Thoracic aorta (tissue), 2 donors: ENCODE measurements at places on chromosomes 2 and 18.

DNA sequence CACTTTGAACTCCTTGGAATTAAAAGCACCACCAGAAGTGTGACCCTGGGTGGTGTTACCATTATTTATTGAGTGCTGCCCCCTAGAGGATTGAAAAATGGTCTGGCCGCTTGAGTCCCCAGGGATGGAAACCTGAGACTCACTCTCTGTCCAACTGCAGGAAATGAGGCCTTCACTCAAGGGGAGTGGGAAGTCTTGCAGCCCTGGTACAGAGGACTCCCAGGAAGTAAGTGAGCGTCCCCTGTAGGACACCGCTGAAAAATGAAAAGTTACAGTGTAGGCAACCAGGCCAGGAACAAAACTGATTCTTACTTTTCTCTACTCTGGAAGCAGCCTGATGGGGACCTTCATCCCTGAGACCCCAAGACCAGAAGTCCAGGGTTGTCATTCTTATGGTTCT, 2.2 kb upstream of the NRP2 start:
- DNase-seq = no peak

GRCh38 chr18:74198453-74198852, 50.1 kb downstream of the TIMM21 start:
- DNase-seq = no peak

- no peak for DNase-seq
Observed at GRCh38 chr2:138497294-138497693, 4.3 kb upstream of the SPOPL start.

- no peak for DNase-seq
Observed at GRCh38 chr2:98376996-98377395, 30.7 kb downstream of the CNGA3 start.

DNA sequence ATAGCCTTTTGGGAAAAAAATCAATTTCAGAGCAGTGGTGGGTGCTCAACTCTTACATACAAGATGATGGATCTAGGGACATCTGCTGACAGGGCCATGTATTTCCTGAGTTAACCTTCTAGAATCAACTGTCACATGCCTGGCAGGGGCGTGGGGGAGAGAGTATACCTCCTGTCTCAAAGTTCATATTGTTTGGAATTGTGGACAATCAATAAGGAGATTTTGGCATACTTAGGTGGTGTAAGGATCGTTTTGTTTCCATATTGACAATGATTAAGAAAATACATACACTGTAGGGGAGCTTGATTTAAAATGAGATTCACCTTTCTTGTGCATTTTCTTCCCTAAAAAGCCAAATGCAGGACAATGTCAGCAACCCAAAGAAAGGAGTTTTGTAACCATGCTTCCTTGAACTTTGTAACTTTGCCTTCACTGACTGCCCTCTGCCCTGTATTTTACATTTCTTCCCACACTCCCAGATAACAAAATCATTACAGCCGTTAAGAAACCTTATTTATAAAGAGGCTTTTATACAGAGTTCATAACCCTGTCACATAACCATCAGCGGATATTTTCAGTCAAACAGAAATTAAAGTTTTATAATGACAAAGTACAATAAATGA, 88.4 kb downstream of the MEP1B start:
- no peak for DNase-seq

DNA sequence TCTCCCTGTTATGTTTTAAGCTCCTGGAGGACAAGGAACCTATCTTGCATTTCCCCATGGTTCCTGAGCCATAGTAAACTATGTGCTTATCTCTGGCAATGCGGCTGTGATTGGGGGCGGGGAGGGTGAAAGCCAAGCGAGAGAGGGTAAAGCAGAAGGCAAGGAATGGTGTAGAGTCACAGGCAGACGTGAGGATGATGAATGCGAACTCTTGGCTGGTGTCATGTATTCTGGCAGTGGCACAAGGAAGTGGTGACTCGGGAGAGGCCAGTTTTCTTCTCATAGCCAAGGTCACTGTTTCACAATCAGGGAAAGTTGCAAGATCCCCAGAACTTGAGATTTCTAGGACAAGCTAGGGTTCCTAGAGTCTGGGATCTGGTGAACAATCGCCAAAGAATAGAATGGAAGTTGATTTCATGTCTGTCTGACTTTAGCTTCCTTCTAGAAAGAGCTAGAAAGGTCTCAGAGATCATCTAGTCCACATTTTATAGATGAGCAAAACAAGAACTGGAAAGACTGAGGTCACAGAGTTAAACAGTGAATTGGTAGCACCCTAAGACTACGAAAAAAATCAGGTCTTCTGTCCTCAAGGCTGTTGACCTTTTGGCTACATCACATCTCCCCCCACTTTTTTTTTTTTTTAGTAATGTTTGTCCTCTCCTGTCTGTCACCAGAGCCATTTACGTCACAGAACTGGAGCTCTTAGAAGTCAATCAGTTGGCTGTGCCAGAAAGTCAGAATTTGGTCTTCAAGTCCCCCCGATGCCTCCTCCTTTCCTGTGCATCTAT, 137.0 kb downstream of the BCL11A start:
- no peak for DNase-seq

DNA sequence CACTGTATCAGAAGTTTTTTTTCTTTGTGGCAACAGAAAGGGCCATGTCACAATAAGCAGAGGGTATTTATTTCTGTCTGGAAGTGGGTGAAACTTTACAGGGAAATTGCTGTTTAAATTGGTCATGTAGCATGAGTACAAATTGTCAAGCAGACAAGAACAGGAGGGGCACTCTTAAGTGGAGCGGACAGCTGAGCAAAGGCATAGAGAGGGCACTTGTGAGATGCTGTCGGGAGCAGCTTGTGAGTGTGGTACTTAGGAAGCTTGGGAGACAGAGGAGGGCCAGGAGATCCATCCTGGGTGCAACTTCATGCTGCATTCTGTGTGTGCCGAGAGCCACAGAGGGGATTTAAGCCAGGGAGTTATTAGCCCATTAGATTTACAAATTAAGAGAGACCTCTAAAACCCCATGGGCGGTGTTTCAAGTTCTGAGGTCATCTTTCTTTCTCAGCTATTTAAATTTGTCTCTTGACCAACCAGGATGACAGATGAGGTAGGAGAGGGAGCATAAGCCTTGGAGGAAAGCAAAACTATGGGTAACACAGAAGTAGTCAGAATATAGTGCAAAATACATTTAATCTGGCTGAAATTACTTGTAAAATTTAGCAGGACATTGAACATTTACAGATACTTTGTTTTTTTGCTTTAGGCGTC, 30.4 kb downstream of the INPP4A start:
- no peak for DNase-seq

DNA sequence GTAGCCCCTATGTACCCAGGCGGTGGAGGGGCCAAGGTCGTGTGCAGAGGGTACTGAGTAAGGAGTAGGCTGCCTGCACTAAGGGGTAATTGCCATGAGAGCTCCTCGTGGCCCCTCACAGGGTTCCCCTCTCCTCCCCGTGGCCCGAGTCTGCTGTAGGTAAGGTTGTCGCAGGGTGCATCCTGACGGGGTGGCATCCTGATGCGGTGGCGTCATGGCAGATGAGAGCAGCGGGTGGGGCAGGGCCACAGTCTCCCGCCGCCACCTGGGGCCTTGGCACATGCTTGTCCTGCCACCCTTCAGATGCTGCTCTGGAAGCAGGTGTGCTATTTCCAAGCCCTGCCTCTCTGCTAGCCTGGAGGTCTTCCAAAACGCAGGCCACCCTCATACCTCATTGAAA, 89.7 kb downstream of the EIPR1 start:
- no peak for DNase-seq

- DNase-seq = no peak
Observed at GRCh38 chr2:100887713-100888495, 68.0 kb downstream of the NPAS2 start.

DNA sequence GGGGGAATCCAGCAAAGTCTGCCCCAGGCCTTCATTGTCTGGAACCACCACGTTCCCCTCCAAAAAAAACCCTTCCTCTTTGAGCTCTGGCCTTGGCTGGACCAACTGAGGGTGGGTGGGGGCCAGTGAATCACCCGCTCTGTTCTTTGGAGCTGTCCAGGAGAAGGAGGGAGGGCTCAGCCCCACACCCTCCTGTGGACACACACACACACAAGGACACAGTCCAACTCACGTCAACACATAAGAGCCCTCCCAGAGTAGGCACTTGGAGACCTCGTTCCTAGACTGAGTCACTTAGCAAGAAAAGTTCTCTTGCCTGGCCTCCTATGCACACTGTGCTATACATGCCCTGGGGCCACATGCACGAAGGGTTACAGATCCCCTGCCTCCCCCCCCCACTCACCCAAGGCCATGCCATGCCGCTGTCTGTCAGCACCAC, 1.2 kb upstream of the TNS1 start:
- peak; percentile 88 for DNase-seq

- no peak for DNase-seq
Observed at GRCh38 chr2:239402666-239403065, 1.8 kb upstream of the HDAC4 start.
